ENCODE measurements at places on chromosomes 7 and 10. TPM values are rescaled to one million over a fixed set of nuclear protein-coding genes. Genes with fewer than 3 reads are reported as not detected.

GRCh38 chr10:4186849-4187540, 402.0 kb upstream of the KLF6 start:
- no peaks in the 10 kb centered on the region for H3K36me3 ChIP-seq
- DNase-seq: no peak
- H3K27me3 ChIP-seq: no peaks in the 10 kb centered on the region
- no peak overlapping the region for H3K4me3 ChIP-seq
- H3K27ac ChIP-seq: no peak overlapping the region

- H3K27me3 ChIP-seq: peaks cover 71% of the 10 kb centered on the region
- DNase-seq: peak; percentile 68
- H3K27ac ChIP-seq: no peak within 1 kb of the TSS
- no peaks in the 10 kb centered on the region for H3K4me1 ChIP-seq
- H3K36me3 ChIP-seq: no peaks in the 10 kb centered on the region
- H3K4me3 ChIP-seq: peak within 1 kb of the TSS; percentile 59
Measured at GRCh38 chr7:289756-290553, at the start of gene FOXL3. TSS of gene FOXL3 (plus strand) at chr7:290170. CDS start at chr7:290170, 0 bp downstream.

STEAP1 gene
- 14.9 TPM for polyA plus RNA-seq

GRCh38 chr10:4059471-4060138, 274.6 kb upstream of the KLF6 start:
- DNase-seq: no peak

OLAH gene
- 0.12 TPM for polyA plus RNA-seq

CYP2C19 gene
- polyA plus RNA-seq: not detected

All from GM23338 (cell line).